CD4-positive, alpha-beta memory T cell (primary cell): ENCODE measurements at places on chromosomes 13 and 19.

DNA sequence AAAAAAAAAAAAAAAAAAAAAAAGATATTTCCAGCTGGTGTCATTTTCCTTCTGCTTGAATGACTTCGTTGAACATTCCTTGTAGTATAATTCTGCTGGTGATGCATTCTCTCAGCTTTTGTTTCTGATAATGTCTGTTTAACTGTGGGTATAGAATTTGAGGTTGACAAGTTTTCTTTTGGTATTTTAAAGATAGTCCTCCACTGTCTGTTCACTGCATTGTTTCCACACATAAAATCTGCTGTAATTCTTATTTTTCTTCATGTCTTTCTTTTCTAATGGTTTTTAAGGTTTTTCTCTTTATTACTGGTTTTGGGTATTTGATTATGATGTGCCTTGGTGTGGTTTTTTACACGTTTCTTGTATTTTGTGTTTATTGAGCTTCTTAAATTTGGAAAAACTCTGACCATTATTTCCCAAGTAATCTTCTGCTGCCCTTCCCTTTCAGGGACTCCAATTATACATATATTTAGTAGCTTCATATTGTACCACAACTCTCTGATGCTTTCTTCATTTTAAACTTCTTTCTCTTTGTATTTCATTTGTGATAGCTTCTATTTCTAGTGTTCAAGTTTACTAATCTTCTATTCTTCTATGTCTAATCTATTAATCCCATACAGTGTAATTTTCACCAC is 6.3 kb downstream of the EEF1AKMT1 start:
- no peak overlapping the region for H3K4me3 ChIP-seq
- no peak for DNase-seq
- H3K27ac ChIP-seq, result no peak overlapping the region
- H3K27me3 ChIP-seq, result no peaks in the 10 kb centered on the region

DNA sequence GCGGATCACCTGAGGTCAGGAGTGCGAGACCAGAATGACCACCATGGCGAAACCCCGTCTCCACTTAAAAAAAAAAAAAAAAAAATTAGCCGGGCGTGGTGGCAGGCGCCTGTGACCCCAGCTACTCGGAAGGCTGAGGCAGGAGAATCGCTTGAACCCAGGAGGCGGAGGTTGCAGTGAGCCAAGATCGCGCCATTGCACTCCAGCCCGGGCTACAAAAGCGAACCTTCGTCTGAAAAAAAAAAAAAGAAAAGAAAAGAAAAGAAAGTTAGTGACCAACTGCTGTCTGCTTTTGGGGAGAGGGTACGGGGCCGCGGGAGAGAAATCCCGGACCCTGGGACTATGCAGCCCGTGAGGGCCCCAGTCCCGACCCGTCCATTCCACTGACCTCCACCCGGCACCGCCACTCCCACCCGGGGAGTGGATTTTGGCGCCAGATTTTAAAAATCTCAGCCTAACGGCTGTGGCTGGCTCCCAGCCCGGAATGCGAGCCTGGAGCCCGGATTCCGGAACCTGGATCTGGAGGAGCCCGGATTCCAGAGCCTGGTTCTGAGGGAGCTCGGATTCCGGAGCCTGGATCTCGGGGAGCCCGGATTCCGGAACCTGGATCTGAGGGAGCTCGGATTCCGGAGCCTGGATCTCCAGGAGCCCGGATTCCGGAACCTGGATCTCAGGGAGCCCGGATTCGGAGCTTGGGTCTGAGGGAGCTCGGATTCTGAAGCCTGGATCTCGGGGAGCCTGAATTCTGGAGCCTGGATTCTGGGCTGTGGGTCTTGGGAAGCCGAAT is 6.1 kb upstream of the LMNB2 start:
- H3K4me3 ChIP-seq, result no peak overlapping the region
- H3K27me3 ChIP-seq, result no peaks in the 10 kb centered on the region
- H3K36me3 ChIP-seq, result no peaks in the 10 kb centered on the region
- H3K4me1 ChIP-seq, result peaks cover 4% of the 10 kb centered on the region
- no peak for DNase-seq

- H3K27me3 ChIP-seq, result no peaks in the 10 kb centered on the region
- DNase-seq, result no peak
- no peaks in the 10 kb centered on the region for H3K36me3 ChIP-seq
These were observed 11.7 kb downstream of the RAP2A start for GRCh38 chr13:97445522-97446187.

GRCh38 chr13:70087247-70087646 is 20.4 kb upstream of the ATXN8OS start:
- no peaks in the 10 kb centered on the region for H3K36me3 ChIP-seq
- H3K27ac ChIP-seq, result no peak overlapping the region
- DNase-seq, result no peak
- H3K27me3 ChIP-seq, result no peaks in the 10 kb centered on the region
- no peaks in the 10 kb centered on the region for H3K4me1 ChIP-seq

DNA sequence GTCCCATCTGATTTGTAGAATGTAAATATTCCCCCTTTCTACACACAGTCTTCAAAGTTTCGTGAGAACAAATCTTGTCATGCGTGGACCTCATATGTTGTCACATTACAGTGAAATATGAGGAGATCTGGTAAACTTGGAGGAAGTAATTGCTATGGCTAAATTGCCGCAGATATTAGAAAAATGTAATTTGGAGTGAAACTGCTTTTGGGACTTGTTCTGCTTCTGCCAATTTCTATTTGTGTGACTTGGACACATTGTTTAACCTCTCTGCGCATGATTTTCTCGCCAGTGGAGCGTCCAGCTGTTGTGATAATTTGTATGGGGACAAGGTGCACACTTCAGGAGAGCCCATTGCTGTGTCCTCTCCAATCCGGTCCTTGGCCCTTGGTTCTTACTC is 693.1 kb upstream of the SLC10A2 start:
- no peak overlapping the region for H3K4me3 ChIP-seq
- no peaks in the 10 kb centered on the region for H3K27me3 ChIP-seq
- H3K36me3 ChIP-seq, result no peaks in the 10 kb centered on the region
- no peaks in the 10 kb centered on the region for H3K4me1 ChIP-seq
- no peak overlapping the region for H3K27ac ChIP-seq
- DNase-seq, result no peak

GRCh38 chr13:22110368-22110767 is 439.5 kb downstream of the FGF9 start:
- H3K27ac ChIP-seq, result no peak overlapping the region
- H3K36me3 ChIP-seq, result no peaks in the 10 kb centered on the region
- peaks cover 60% of the 10 kb centered on the region for H3K4me1 ChIP-seq
- no peak overlapping the region for H3K4me3 ChIP-seq

- no peak overlapping the region for H3K27ac ChIP-seq
- H3K36me3 ChIP-seq, result no peaks in the 10 kb centered on the region
- no peaks in the 10 kb centered on the region for H3K27me3 ChIP-seq
- no peak overlapping the region for H3K4me3 ChIP-seq
These were observed 1.9 kb downstream of the GNG14 start for GRCh38 chr19:12689581-12690216.

DNA sequence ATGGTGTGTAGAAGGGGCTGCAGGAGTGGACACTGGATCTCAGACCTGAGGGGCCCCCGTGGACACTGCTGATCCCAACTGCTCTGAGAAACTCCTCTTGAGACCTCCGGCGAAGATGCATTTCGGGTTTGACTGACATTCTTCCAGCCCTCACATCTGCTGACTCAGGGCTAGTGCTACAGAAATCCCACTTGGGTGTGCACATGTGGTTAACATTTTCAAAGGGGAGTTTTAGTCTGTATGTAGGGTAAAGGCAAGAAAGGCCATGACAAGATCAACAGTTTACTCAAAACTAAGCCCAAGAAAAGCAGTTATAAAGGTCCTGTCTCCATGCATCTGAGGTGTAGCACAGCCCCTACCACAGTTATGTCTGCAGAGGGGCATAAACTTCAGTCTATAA is 31.2 kb downstream of the DLEU7 start:
- no peaks in the 10 kb centered on the region for H3K27me3 ChIP-seq
- no peaks in the 10 kb centered on the region for H3K36me3 ChIP-seq
- DNase-seq, result no peak
- no peaks in the 10 kb centered on the region for H3K4me1 ChIP-seq
- H3K27ac ChIP-seq, result no peak overlapping the region

DNA sequence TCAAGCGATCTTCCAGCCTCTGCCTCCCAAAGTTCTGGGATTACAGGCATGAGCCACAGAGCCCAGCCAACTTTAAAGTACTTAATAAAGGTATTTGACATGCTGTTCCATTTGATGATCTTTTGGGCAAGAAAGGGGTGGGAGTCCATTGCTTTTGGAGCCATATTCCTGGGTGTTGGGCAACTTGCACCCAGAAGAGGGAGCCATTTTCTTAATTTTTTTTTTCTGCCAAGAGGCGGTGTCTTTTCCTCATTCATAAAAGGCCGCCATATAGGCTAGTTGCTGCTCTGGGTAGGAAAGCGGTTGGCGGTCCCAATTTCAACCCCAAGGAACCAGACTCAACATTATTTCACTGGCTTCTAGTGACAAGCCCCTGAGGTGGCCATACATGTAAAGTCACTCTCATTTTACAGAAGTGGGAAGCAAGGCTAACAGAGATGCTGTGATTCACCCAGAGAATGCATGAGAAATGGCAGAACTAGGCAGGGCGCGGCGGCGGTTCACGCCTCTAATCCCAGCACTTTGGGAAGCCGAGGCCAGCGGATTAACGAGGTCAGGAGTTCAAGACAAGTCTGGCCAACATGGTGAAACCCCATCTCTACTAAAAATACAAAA is 139.6 kb downstream of the CACNA1A start:
- no peak overlapping the region for H3K4me3 ChIP-seq
- no peaks in the 10 kb centered on the region for H3K4me1 ChIP-seq
- H3K27ac ChIP-seq, result no peak overlapping the region
- no peak for DNase-seq
- no peaks in the 10 kb centered on the region for H3K36me3 ChIP-seq
- H3K27me3 ChIP-seq, result no peaks in the 10 kb centered on the region

DNA sequence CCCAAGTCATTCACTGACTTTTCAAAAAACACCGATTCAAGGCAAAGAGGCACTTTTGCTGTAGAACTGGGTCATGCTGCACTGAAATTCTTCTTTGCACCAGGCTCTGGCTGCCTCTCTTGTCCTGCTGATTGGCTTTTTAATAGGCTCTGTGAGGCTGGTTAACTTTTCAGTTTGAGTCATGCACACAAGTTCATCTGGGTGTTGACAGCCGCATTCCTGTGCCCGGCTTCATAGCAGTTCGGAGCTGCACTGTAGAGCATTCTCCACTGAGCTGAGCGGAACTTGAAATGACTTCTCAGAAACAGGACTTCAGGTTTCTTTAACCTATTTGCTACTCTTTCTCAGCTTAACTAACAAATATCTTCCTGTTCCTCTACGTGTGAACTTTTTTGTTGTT is 978.3 kb downstream of the UQCRFS1 start:
- no peaks in the 10 kb centered on the region for H3K36me3 ChIP-seq
- DNase-seq, result no peak
- no peaks in the 10 kb centered on the region for H3K27me3 ChIP-seq
- H3K4me3 ChIP-seq, result no peak overlapping the region
- H3K27ac ChIP-seq, result no peak overlapping the region

DNA sequence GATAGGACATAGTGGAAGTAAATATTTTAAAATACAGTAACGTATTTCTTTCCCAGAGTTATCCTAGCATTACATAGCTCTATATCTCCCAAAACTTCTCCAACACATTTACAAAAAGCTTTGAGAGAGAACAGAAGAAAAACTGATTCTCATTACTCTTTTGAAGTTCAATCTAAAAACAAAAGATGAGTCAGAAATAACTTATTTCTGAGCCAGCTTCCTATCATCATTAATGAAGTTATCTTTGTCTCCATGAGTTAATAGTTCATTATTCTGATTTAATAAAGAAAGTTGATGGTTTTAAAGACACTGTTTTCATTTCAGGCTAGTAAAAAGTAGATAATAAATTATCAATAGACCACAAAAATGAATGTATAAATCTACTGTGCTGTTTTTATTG is 446.7 kb upstream of the SPRY2 start:
- no peak overlapping the region for H3K27ac ChIP-seq
- no peak for DNase-seq
- no peaks in the 10 kb centered on the region for H3K36me3 ChIP-seq
- H3K27me3 ChIP-seq, result no peaks in the 10 kb centered on the region
- H3K4me1 ChIP-seq, result no peaks in the 10 kb centered on the region
